Stimulated activated CD8-positive, alpha-beta memory T cell treated with anti-CD3 and anti-CD28 coated beads, Interleukin-2, amount 100 ng/mL, for 1 hour (primary cell): ENCODE measurements at places on chromosomes 1 and 21.

DNA sequence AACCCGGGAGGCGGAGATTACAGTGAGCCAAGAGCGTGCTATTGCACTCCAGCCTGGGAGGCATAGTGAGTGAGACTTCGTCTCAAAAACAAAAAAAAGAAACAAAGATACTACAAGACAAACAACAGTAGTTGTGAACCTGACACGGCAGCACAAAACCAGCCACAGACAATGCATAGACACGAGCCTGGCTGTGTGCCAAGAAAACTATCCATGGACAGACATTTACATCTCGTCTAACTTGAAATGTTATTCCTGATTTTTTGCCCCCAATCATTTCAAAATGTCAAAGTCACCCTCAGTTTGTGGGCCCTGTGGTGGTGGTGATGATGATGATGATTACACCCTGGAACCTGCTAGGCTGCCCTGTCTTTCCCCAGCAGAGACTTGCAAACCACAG is 6.3 kb downstream of the KLHL21 start:
- DNase-seq: no peak

GRCh38 chr1:101242324-101243050 is 5.7 kb downstream of the S1PR1 start:
- DNase-seq: no peak

DNA sequence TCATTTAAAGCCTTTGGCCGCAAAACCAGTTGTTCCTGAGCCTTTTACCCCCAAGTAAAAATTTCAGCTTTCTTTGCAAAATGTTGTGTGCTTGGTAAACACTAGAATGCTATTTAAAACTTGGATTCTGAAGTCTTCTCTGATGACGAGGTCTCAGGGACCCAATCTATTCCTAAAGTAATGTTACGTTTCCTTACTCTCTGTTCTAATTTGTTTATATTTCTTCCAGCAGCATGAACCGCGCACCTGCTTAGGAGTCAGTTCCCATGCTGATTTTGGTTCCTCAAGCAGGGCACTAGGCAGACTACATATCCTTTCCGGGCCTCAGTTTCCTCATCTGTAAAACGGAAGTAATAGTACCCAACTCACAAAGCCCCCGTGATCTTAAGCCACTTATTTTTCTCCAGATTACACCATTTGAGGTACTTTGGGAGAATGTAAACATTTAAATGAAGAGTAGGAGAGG is 969 bp upstream of the ALDH4A1 start:
- DNase-seq: no peak

- DNase-seq: no peak
Observed at GRCh38 chr1:1858382-1859086, 32.4 kb downstream of the GNB1 start.

DNA sequence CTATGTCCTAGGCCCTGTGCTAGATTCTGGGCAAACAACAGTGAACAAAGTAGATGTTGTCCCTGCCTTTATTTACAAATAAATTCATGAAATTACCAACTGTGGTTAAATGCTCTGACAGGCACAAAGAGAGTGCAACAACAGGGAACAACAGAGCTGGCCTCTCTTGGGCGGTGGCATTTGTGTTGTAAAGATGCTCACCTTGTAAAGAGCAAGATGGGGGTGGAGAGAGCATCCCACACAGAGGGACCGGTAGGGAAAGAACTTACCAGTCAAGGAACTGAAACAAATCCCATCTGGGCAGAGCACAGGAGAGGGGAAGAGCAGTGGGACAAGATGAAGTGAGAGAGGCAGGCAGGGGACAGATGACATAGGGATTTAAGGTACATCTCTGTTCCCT is 21.6 kb upstream of the SLC22A15 start:
- DNase-seq: no peak
